Caco-2 (cell line): ENCODE measurements at places on chromosomes 3 and 15. TPM values are rescaled to one million over a fixed set of nuclear protein-coding genes. Genes with fewer than 3 reads are reported as not detected.

GTF2A2 gene
- total RNA-seq = 147 and 153 TPM in 2 replicates

EXD1 gene
- not detected in 2 replicates for total RNA-seq

TNFSF10 gene
- not detected in 2 replicates for total RNA-seq

TM4SF1 gene
- 49.2 and 78.3 TPM in 2 replicates for total RNA-seq
